IMR-90 (cell line): ENCODE measurements at places on chromosomes 7 and 10. TPM values are rescaled to one million over a fixed set of nuclear protein-coding genes. Genes with fewer than 3 reads are reported as not detected.

Gene SIRT1
- 6.9 and 9.5 TPM in 2 replicates for polyA plus RNA-seq

DNA sequence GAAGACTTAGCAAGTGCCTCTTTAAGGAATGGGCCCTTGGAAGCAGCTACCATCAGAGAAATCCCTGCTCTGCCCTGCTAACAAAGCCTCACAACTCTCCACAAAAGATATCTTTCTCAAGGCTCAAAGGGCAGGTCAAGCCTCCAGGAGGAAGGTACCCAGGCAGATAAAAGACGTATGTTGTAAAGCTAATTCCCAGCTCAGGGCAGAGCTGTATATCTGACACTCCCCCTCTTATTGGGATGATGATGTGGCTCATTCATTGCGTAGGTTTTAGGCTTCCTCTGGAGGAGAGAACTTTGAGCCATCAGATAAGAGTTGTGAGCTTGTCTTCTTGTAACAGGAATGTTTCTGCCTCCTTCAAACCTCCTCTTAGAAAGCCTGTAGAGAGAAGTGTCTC lies 145.4 kb downstream of the CALN1 start:
- DNase-seq, result no peak

Gene METTL27
- polyA plus RNA-seq, result 4.3 and 5.2 TPM in 2 replicates

GRCh38 chr10:131785121-131785460 lies 115.7 kb upstream of the PPP2R2D start:
- no peak for DNase-seq

DNA sequence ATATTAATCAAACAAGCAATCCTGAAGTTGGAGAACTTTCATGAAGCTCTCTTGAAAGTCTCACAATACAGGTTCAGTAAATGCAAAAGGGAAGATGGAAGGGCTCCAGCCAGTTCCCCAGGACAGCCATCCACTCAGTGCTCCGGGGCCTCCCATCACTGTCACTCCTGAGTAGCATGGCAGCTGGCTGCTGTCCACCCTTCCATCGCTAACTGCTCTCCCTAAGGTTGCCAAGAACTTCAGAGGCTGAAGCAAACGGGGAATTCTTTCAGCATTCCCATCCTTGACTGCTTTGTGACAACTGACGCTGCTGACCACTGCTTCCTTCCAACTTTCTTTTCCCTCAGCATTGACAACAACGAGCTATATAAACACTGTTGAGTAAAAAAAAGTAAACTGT lies 69.1 kb downstream of the VPS41 start:
- DNase-seq, result peak; percentile 36

Gene CYP17A1
- polyA plus RNA-seq, result not detected in 2 replicates

DNA sequence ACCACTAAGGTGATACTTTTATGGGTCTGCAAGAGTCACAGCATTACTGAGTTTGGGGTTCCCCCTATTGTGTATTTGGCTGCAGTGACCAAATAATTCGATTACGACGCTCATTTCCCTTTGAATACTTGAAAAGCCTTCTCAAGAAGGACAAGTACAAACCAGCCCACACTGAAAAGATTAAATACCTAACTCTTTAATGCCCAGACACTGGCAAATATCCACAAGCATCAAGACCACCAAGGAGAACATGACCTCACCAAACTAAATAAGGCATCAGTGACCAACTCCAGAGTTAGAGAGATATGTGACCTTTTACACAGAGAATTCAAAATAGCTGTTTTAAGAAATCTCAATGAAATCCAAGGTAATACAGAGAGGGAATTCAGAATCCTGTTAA lies 31.8 kb upstream of the SFTPD start:
- DNase-seq, result no peak

Gene CFAP58
- 0.57 and 0.72 TPM in 2 replicates for polyA plus RNA-seq

Gene ATG9B
- polyA plus RNA-seq, result 0.91 and 1.1 TPM in 2 replicates

Gene FAM13C
- 1.1 and 1.6 TPM in 2 replicates for polyA plus RNA-seq

Gene CYP3A4
- not detected in 2 replicates for polyA plus RNA-seq

DNA sequence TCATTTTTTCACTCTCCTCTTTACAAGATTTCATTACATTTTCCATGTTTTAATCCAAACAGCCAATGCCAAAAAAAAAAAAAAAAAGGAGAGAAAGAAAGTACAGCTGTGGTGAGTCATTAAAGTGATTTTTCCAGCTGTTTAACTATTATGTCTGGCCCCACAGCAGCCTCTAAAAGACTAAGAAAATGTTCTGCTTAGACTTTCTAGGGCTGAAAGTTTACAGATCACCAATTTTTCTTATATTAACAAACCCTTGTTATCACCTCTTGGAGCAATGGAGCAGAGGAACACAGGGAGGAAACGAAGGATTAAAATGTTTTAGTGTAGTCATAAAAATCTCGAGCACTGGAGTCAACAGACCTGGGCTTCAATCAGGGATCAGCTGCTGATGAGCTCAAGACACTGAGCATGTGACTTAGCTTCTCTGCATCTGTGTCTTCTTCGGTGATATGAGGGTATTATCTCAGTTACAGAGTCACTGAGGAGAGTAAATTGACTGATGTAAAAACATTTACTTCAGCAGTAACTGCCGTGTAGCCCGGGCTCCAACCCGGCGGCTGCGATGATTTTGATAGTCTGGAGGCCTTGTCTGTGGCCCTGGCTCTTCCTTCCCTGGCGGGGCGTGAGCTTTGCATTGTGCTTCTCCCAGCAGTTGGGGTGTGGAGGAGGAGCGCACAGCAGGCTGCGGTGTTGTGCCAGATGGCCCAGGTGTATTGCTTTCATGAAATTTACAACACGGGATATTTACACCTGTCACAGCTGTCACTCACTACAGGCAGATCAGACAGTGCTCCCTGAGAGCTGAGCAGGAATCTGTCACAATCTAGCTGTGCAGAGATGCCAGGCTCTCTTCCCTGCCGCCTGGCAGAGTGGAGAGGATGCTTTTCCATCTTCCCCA lies 298.3 kb upstream of the FZD8 start:
- DNase-seq, result peak; percentile 58

Gene ENKUR
- polyA plus RNA-seq, result not detected in 2 replicates

Gene HOXA3
- polyA plus RNA-seq, result 5.4 and 8.8 TPM in 2 replicates

DNA sequence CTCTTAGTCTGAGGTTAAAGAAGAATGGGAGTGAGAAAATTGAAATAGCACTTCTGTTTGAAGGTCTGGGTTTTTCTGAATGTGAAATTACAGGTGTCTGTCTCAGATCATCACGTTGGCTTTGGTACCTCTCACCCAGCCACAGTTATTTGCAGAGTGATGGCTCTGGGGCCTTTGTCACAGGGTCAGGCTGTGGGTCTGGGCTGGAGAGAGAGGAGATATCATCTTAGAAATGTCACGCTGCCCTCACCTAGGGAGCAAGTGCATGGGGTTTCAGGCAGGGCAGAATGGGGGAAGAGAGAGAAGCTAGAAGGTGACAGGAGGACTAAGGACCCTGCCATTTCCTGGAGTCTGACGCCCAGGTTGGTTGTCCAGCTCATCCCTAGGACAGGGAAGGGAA lies 127.2 kb downstream of the CFAP58 start:
- no peak for DNase-seq

DNA sequence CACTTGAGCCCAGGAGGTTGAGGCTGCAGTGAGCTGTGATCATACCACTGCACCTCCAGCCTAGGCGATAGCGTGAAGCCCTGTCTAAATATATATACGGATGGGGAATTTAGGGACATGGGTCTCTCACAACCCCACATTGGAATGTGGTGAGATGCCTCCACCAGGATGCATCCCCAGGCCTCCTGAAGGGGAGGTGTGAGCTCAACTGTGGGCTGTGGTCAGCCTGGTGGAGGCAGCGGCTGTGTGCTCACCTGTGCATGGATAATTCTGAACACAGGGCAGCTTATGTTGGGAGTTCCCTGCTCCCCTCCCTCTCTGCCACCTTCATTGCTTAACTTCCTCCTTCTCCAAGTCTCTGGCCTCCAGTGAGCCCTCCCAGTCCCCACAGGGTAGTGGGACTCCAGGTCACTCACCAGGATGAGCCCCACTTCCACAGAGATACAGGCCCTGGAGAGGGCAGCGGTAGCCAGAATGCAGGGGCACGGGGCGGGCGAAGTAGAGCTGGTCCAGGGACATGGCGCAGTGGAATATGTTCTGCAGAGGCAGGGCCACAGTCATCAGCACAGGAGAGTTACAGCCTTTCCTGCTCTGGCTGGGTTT lies 30.4 kb downstream of the PYROXD2 start:
- no peak for DNase-seq

Gene PVRIG
- polyA plus RNA-seq, result not detected in 2 replicates

Gene GRK5
- polyA plus RNA-seq, result 13.7 and 16.3 TPM in 2 replicates

GRCh38 chr10:43226851-43227845 lies 39.7 kb downstream of the RASGEF1A start:
- DNase-seq, result no peak

DNA sequence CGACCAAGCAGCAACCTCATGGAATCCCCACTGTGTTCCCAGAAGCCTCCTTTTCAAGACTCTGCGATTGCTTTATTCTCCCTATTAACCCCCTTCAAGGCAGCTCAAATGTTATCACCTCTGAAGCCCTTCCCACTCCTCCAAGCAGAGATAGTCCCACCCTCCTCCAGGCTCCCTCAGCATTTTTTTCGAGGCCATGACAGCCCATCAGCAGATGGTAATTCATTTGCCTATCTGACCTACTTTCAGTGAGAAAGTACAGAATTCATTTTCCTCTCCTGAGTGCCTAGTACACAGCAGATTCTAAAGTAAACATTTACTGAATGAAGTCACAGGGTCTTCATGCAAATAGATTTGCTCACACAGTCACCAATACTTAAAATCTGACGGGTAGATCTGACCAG lies 47.8 kb downstream of the HERPUD2 start:
- DNase-seq, result peak; percentile 36

Gene SH2D4B
- polyA plus RNA-seq, result not detected in 2 replicates

- DNase-seq, result no peak
These were observed 290.7 kb upstream of the KIAA1217 start for GRCh38 chr10:23918090-23918723.

DNA sequence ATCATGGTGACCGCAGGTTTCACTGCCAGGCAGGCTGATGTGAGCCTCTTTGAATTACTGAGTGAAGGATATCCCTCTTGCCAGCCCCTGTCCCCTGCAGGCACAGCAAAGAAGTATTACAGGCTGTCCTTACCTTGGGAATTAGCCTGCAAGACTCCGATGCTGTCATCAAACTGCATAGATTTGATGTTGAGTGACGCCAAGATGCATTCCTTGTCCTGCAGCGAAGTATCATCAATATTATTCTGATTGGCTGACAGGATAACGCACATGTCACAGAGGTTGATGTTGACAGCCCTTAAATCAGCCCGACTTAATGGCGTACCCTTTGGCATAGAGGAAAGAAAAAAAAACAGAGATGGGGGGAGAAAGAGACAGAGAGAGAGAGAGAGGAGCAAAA lies 693.0 kb downstream of the KCNMA1 start:
- DNase-seq, result no peak

Gene ARID5B
- polyA plus RNA-seq, result 41.0 and 43.7 TPM in 2 replicates

- DNase-seq, result no peak
These were observed 60.5 kb upstream of the COL13A1 start for GRCh38 chr10:69741252-69741651.

DNA sequence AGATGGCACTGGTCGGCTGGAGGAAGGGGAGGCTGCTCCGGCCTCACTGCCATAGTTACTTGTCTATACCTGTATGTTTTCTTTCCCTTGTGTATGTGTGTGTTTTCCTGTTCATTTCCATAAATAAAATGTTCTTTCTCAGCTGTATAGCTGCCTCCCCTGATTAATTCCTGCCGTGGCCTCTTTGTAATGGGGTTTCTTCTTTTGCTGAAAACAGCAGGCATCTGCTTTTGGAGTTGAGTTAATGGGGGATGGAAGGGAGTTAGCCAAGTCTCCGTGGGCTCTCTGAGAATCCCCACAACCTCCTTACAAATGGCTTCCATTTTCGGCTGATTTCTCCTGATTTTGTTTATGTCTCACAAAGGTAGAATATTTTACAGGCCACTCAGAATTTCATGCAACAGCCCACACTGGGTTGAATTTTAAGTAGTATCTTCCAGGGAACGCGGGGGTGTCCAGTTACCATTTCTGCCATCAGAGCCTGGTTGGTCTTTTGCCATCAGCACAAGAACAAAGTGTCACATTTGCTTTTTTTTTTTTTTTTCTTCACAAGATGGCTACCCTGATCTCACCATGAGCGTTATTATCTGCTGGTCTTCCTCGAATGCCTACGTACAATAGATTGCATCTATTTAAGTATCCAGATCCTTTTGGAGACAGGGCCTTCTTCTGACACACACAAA lies 88.1 kb upstream of the NRP1 start:
- DNase-seq, result no peak

DNA sequence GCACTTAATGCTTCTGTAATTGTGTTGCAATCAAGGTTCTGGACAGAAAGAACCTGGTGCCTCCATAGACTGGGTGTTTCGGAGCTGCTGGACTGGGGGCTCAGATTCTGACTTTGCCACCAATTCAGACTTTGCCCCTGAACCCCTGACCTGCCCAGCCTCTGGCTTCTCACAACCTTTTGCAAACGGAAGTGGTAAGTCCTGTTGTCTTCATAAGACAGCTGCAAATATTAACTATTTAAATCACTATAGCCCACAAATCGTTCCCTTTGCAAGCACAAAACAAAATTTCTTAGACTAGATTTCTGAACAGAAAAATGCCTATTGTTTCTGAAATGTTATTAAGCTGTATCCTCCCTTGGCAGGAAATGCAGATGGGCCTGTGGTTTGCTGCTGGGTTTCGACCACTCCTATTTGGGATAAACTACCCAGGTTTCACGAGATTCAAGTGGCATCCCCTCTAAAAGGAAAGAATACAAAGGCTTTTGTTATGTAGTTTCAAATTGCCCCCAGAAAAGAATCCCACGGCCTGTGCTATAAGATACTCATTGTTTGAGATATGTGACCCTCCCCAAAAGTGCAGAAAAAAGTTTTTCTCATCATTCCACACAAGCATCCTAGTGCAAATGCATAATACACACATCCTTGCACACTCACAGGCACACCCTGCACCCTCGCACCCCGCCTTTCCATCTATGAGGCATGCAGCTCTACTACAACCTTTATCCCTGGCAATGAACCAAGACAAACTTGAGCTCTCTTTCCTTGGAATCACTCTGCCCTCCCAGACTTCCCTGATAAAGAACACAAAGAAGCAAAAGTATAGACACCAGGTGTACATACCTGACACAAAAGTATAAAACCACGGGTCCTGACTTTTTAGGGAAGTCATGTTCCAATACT lies 209.1 kb downstream of the PRPF18 start:
- no peak for DNase-seq

Gene CEP55
- polyA plus RNA-seq, result 13.8 and 15.7 TPM in 2 replicates

Gene NUTM2E
- not detected in 2 replicates for polyA plus RNA-seq

Gene CALHM1
- polyA plus RNA-seq, result not detected in 2 replicates

- no peak for DNase-seq
These were observed 368.4 kb downstream of the ARL4A start for GRCh38 chr7:13055732-13056368.
